ENCODE measurements at places on chromosomes 3 and 15. TPM values are rescaled to one million over a fixed set of nuclear protein-coding genes. Genes with fewer than 3 reads are reported as not detected.
A peak's percentile ranks its signal among the peaks of the same experiment; 100 is the strongest.

Gene IGF2BP2
- 17.0 TPM for total RNA-seq

DNA sequence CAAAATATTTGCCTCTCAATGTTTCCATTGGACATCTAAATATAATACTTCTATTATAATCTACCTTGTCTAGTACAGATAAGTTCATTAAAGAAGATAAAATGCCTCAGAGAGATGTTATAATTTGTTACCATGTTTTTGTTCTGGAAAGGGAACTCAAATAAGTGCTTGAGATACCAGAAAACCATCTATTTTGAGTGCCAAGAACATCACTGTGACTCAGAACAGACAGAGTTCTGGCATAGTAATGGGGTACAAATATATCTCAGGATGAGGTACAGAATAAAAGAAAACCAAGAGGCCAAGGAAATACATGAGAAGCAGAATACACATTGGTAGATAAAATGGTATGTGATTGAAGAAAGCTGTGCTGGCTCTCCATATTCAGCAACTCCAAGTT is 58.9 kb downstream of the IMPG2 start:
- no peak for DNase-seq

GRCh38 chr3:11250902-11251806 is 21.0 kb upstream of the ATG7 start:
- DNase-seq, result no peak

GRCh38 chr15:56739474-56739873 is 6.2 kb upstream of the ZNF280D start:
- DNase-seq, result no peak

GRCh38 chr15:51736751-51737521 is 519 bp downstream of the LYSMD2 start:
- peak; percentile 43 for DNase-seq

DNA sequence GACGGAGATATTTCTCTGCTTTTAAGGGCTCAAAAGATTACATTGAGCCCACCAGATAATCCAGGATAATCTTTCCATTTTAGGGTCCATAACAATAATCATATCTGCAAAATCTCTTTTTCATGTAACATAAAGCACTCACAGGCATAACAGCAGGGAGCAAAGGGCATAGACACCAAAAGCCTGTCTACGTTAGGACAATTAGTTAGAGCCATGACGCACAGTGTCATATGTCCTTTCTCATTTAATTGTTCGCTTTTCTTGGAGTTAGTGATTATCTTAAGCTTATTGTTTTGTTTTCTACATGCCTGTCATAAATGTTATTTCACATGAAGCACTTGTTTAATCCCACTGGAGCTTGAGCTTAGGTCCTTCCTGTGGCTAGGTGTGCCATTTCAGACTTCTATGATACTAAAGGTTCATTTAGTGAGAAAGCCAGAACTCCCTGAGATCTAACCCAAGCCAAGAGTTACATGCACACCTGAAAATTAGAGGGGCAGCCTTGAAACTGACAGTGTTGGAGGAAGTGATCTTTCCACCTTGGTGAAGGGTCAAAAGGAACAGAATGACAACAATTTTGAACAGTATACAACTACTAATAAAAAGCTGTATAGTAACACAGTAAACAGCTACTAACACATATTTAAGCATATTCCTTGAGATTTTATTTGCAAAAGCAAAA is 11.7 kb upstream of the HHATL start:
- DNase-seq, result no peak
